Large intestine (tissue), 12 donors: ENCODE measurements at places on chromosomes 5 and 9. TPM values are rescaled to one million over a fixed set of nuclear protein-coding genes. Genes with fewer than 3 reads are reported as not detected.

DNA sequence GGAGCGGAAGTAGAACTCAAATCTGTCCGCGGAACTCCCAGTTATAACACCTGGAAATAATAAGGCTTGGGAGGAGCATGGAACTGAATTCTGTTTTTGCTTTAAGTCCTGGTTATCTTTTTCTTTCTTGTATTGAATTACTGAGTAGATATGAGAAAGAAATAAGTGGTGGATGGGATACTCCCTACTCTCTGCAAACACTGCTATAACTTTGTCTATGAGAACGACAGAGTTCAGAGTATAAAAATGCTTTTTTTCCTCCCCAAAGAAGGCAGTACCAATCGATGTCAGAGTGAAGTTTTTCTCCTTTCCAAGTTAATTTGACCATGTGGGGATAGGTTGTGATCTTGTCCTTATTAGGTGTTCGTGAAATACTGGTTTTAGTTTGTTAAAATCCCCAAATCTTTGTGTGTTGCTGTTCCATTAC is 1.2 kb downstream of the RIC1 start:
- peak; percentile 10 for DNase-seq

DNA sequence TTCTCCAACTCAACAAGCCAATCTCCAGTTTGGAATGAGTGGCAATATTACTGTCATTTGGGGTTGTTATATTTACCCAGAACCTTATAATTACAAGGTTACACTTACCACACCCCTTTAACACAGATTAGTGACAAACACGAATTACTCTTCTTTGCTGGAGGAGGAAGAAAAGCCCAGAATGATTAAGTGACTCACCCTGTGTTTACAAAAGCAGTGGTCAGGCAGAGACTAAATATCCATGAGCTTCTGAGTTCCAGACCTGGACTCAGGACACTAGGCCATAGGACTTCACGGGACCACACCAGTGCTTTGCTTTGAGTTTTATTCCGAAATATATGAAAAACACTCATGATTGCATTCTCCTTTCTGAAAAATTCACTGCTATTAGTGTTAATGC is 370.8 kb downstream of the TLE1 start:
- no peak for DNase-seq

GRCh38 chr5:142860270-142860669 is 90.1 kb downstream of the ARHGAP26 start:
- no peak for DNase-seq

- no peak for DNase-seq
Observed at GRCh38 chr5:65013166-65013565, 244.4 kb downstream of the CWC27 start.

- DNase-seq, result no peak
Observed at GRCh38 chr9:29740518-29740917, 2167.2 kb upstream of the C9orf72 start.

GRCh38 chr9:128382261-128382660 is 11.1 kb downstream of the URM1 start:
- no peak for DNase-seq

GRCh38 chr5:94745786-94746730 is 127.6 kb downstream of the SLF1 start:
- DNase-seq, result no peak

DNA sequence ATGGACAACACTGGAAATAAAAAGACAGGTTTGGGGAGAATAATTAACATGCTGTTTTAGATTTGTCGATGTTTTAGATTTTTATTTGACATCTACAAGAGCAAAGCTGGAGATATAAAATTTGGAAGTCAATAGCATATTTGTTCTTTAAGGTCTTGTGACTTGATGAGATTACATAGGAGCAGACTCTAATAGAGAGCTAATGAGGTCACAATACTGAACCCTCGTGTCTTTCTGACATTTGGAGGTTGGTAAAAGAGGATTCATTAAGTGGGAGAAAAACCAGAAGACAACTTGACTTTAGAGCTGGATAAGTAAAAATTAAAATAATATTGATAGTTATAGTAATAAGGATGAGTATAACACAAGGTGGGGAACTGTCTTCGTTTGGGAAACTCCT is 322.7 kb upstream of the SEMA6A start:
- no peak for DNase-seq

DNA sequence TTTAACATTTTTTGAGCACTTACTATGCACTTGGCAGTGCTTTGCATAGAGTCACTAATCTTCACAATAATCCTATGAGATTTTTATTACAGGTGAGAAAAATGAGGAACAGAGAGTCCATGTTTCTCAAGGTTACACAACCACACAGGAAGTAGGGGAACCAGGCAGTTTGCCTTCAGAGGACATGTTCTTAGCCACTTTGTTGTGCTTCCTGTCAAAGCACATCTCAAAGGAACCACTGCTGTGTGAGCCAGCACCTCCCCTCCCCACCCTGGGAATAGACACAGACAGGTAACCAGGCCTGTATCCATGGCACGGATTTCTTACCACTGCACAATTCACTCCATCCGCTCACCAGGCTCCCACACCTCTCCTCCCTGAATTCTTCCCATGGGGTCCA is 6.3 kb upstream of the DNAJB5 start:
- DNase-seq, result no peak

GRCh38 chr5:96035796-96036195 is 74.1 kb upstream of the ELL2 start:
- DNase-seq, result no peak

DNA sequence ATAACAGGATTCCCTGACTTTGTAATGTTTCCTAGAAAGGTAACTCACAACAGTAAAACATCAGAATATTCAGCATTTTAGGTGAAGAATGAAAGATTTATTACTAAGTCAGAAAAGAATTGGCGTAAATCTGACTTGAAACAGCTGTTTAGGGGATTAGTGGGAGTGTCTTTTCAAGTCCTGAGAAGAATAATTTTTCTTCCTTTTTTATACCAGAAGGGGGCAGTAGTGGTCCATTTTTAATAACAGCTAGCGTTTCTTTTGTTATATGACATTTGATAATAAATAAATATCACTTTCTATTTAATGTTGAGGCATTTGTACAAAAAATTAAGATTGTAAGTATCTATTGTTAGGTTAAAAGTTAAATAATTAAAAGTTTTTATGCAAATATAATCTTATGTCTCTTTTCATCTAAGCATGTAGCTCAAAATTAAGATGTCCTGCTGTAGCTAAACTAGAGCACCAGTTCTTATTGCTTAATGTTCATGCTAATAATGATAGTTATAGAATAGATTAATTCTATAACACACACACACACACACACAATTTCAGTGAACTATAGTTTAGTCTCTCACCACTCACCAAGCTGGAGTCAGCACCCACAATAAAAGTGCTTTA is 258.7 kb upstream of the ARRDC3 start:
- DNase-seq, result peak; percentile 4

GRCh38 chr9:34176089-34176488 is 2.8 kb upstream of the UBAP1 start:
- DNase-seq, result no peak

DNA sequence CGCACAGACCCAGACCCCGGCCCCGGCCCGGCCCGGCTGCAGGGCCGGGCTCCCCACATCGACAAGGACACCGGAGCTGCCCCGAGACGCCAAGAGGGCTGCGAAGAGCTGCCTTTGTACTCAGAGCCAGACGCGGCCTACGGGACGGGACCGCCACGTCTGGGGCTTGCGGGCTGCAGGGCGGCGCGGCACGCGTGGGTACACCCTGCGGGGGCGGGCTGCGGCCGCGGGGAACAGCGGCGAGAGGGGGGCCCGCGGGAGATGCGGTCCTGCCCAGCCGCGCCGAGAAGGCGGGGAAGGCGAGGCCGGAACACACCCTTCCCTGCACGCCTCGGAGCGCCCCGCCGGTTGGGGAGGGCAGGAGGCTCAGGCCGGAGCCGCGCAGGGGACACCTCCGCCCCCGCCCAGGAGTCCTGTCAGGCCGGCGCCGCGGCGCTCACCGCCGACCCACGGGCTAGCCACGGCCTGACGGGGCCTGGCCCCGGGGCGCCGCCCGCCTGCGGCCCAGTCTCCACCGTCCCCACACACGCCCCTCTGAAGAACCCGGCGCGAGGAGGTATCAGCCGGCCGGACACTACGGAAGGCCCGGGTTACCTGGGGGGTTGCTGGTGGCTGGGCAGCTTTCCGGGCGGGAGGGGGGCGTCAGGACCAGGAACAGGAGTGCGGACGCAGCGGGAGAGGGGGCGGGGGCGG is 478 bp downstream of the RAB14 start:
- DNase-seq, result no peak

- no peak for DNase-seq
Observed at GRCh38 chr5:167332309-167332708, 959.1 kb upstream of the WWC1 start.

DNA sequence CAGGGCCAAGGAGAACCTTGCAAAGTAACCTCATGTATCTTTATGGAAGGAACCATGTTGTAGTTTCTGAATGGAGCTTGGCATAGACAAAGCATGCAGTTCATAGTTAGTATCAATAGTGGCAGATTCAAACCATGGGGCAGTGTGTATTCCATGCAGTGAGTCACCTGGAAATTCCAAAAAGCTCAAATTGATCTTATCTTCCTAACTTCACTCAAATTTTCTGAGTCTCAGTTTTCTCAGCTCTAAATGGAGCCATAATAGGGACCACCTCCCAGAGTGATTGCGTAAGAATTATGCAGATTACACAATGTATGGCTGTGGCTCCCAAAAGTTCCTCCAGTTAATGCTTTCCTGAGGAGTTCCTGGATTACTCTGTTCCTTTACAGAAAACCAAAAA is 549.9 kb upstream of the KLF4 start:
- no peak for DNase-seq

- DNase-seq, result no peak
Observed at GRCh38 chr9:89444925-89445765, 52.8 kb downstream of the SEMA4D start.

- DNase-seq, result no peak
Observed at GRCh38 chr5:1793966-1794900, 5.4 kb downstream of the MRPL36 start.

DNA sequence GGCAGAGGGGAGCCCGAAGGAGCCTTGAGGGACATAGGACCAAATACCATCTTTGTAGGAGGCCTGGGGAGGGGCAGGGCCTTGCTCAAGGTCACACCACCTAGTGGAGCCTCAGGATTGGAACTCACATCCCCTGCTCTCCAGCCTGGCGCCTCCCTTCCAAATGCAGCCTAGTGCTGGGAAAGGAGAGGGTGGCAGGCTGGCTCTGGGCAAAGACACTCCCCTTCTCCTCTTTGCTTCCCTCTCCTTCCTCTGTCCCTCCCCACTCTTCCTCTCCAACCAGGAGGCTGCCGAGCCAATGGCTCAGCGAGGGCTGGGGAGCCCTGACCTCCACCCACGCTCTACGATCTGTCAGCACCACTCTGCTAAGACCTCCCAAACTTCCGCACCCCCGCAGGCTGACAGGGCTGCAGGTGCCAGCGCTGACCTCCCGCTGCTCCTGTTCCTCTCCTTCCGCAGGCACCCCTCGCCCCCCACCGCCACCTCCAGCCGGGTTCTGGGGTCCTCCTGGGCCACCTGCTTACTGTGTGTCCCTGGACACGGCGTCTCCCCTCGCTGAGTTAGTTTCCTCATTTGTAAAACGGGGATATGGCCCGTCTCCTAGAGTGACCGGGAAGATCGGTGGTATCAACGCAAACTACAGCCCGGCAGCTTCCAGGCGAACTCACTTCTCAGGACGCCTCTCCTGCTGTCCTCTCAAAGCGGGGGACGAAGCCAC is 52.9 kb downstream of the C9orf50 start:
- DNase-seq, result no peak

- DNase-seq, result no peak
Observed at GRCh38 chr9:112571624-112572355, 85.2 kb downstream of the KIAA1958 start.

DNA sequence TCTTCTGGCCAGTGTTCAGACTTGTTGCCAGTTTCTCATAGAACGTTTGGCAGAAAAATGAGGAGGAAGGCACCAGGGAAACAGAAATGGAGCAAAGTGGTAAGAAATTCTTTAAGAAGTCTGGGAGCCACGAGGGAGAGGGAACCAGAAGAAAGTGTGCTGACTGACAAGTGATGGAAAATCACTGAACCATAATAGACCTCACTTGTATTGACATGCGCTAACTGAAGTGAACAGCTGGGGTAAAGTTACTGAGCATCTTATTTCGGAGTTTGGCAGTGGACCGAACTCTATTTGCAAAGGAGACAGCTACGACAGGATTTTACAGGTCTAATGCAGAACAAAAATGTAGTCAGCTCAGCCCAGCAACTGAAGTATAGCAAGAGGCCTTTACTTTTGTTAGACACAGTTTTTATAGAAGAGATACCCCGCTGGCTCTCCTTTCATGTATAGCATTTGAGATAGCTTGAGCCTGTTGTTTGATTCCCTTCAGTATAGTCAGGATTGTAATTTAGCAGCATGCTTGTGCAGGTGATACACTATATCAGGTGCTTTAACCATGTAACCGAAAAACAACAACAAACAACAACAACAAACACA is 53.6 kb downstream of the HMHB1 start:
- DNase-seq, result no peak

Gene RETREG1
- polyA plus RNA-seq, result 27.0 TPM

Gene HTR1A
- polyA plus RNA-seq, result not detected

Gene MVB12B
- polyA plus RNA-seq, result 13.4 TPM

Gene TMC1
- polyA plus RNA-seq, result 0.16 TPM

Gene MYO10
- polyA plus RNA-seq, result 30.7 TPM

Gene ANKRD33B
- polyA plus RNA-seq, result 0.88 TPM

Gene MAMDC4
- polyA plus RNA-seq, result 772 TPM

Gene CCDC183
- polyA plus RNA-seq, result 27.4 TPM
